ENCODE measurements at places on chromosomes 12 and 14. TPM values are rescaled to one million over a fixed set of nuclear protein-coding genes. Genes with fewer than 3 reads are reported as not detected.

RIPK3 gene
- total RNA-seq = under 0.01 TPM

ATF7 gene
- total RNA-seq = 28.2 TPM

PAH gene
- total RNA-seq = 0.17 TPM

SIX1 gene
- 0.17 TPM for total RNA-seq

GNB3 gene
- 0.99 TPM for total RNA-seq

THAP2 gene
- total RNA-seq = 5.5 TPM

KRT85 gene
- total RNA-seq = not detected

PTPRQ gene
- total RNA-seq = 0.17 TPM

RNASE9 gene
- not detected for total RNA-seq

FBLN5 gene
- 5.7 TPM for total RNA-seq

ANKRD33 gene
- total RNA-seq = not detected

TCP11L2 gene
- total RNA-seq = 18.3 TPM

TC2N gene
- 21.1 TPM for total RNA-seq

TMEM120B gene
- 19.5 TPM for total RNA-seq

NOVA1 gene
- not detected for total RNA-seq

CIDEB gene
- total RNA-seq = 1.4 TPM

CPM gene
- total RNA-seq = 1.2 TPM

CCND2 gene
- 358 TPM for total RNA-seq

KRT75 gene
- 26.5 TPM for total RNA-seq

SRRM4 gene
- total RNA-seq = not detected

Measured in mammary epithelial cell (primary cell).